CD8-positive, alpha-beta memory T cell (primary cell): ENCODE measurements at places on chromosomes 4 and X. TPM values are rescaled to one million over a fixed set of nuclear protein-coding genes. Genes with fewer than 3 reads are reported as not detected.

DNA sequence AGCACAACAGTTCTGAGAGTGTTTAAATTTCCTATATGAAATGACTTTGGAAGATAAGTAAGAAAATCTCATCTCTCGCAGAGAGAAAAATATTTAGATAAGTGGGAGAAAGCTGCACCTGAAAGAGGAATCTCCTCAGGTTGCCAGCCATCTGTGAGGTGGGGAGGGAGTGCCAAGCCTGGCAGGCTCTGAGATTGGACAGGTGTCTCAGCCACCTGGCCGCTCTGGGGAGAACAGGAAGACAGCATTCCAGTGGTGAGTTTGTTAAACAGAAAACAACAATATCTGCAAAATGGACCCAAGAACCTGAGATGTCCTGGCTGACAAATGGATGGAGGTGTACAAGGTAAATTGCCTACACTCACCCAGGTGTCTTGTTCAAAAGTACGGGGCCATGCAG lies 31.3 kb downstream of the EMCN start:
- no peaks in the 10 kb centered on the region for H3K36me3 ChIP-seq
- no peak overlapping the region for H3K4me3 ChIP-seq
- no peak overlapping the region for H3K27ac ChIP-seq

- H3K4me3 ChIP-seq = no peak overlapping the region
- peaks cover 8% of the 10 kb centered on the region for H3K4me1 ChIP-seq
- no peak overlapping the region for H3K27ac ChIP-seq
- H3K36me3 ChIP-seq = no peaks in the 10 kb centered on the region
- no peak for DNase-seq
- peaks cover 10% of the 10 kb centered on the region for H3K27me3 ChIP-seq
Observed at GRCh38 chr4:11427121-11427996, 1.3 kb downstream of the HS3ST1 start.

GRCh38 chr4:70945452-70946055 lies 43.4 kb downstream of the MOB1B start:
- no peak overlapping the region for H3K27ac ChIP-seq
- H3K4me1 ChIP-seq = no peaks in the 10 kb centered on the region
- no peak overlapping the region for H3K4me3 ChIP-seq
- no peaks in the 10 kb centered on the region for H3K27me3 ChIP-seq
- no peaks in the 10 kb centered on the region for H3K36me3 ChIP-seq

DNA sequence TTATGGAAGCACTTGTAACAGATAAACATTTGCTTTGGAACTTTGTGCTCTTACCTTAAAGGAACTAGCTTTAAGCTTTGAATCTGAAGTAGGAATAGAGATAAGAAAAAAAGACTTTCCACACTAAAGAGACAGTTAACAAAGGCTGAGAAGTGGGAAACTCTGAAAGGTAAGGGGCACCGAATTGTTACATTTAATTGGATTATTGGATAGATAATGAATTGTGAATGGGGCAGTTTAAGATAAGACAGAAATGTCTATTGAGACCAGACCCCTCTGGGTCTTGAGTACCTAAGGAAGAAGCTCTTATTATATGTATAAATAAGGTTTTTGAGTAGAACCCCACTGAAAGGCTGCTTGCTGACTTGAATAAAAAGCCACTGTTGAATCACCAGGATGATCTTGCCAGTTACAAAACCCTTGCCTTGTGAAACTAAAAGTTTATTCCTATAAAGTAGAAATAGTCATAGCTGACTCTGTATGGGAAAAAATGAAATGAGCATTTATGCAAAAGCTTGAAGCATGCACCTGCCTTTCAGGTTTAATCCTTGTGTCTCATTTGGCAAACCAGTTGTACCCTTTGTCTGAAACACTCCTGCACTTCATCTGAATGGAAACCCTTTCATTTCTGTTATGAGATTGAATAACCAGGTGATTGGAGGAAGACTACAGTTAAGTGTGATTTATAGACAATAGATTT lies 423.2 kb downstream of the RPA4 start:
- no peaks in the 10 kb centered on the region for H3K27me3 ChIP-seq
- H3K36me3 ChIP-seq = no peaks in the 10 kb centered on the region
- DNase-seq = no peak
- no peak overlapping the region for H3K27ac ChIP-seq

DNA sequence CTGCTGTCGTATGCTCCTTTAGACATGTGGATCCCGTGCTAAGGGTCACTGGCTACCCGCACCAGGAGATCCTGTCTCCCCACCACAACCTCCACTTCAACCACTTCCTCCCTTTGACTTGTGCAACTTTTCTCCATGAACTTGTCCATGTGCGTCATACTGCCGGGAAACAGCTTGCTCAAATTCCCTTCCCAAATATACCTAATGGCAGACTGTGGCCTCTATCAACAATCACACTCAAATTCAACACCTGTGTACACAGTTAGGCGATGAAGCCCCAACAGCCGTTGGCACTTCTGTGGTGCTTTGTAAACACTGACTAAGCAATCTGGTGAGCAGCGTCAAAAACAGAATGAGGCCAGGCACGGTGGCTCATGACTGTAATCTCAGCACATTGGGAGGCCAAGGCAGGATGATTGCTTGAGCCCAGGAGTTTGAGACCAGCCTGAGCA lies 49.5 kb downstream of the CD99L2 start:
- no peaks in the 10 kb centered on the region for H3K27me3 ChIP-seq
- no peaks in the 10 kb centered on the region for H3K36me3 ChIP-seq
- H3K4me1 ChIP-seq = no peaks in the 10 kb centered on the region
- no peak for DNase-seq

DNA sequence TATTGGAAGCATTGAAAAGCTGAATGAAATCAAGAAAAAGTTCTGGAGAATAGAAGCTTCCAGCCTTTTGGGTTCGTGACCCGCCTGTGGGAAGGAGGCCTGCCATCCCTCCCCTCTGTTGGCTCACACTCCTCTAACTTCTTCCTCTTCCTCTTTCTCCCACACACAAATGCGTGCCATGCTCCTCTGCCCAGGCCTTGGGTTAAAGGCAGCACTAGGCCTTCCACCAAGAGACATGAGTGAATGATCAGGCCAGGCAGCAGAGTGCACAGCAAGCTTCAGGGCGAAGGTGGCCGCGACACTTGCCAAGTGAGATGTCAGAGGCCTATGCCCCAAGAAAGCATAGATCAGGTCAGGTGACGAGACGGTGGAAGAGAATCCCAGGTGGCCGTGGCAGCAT lies 38.4 kb downstream of the FAM193A start:
- H3K27me3 ChIP-seq = no peaks in the 10 kb centered on the region
- no peaks in the 10 kb centered on the region for H3K36me3 ChIP-seq
- peaks cover 16% of the 10 kb centered on the region for H3K4me1 ChIP-seq
- DNase-seq = no peak
- no peak overlapping the region for H3K4me3 ChIP-seq

GRCh38 chrX:19862634-19863211 lies 24.7 kb downstream of the SH3KBP1 start:
- DNase-seq = no peak
- H3K27me3 ChIP-seq = no peaks in the 10 kb centered on the region
- peaks cover 25% of the 10 kb centered on the region for H3K4me1 ChIP-seq
- no peak overlapping the region for H3K27ac ChIP-seq
- no peak overlapping the region for H3K4me3 ChIP-seq
- H3K36me3 ChIP-seq = no peaks in the 10 kb centered on the region

DNA sequence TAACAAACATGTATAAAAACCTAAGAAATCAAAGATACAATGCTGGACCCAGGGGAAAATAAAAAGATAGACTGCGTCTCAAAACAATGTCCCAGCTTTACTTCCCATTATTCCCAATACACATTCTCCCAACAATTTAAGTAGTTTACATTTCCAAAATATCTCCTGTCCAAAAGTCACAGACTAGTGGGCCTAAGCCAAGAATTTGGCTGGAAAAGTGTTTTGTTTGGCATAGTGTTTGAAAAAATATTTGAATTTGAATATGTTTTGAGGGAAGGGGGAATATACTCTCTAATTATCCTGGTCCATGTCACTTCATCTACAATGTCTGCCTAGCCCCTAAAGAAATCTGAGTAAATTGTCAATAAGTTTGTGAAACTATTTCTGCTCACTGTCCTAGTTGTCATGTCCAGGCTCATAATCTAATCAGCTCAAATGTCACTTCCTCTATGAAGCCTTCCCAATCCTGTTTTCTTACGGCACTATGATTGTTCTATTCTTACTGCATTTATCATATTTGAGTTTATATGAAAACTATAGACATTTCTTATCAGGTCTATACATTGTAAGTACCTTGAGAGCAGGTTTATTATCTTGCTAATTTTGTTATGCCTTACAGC lies 74.4 kb downstream of the SEC24D start:
- no peak for DNase-seq
- H3K27ac ChIP-seq = no peak overlapping the region
- H3K4me3 ChIP-seq = no peak overlapping the region
- H3K4me1 ChIP-seq = no peaks in the 10 kb centered on the region

DNA sequence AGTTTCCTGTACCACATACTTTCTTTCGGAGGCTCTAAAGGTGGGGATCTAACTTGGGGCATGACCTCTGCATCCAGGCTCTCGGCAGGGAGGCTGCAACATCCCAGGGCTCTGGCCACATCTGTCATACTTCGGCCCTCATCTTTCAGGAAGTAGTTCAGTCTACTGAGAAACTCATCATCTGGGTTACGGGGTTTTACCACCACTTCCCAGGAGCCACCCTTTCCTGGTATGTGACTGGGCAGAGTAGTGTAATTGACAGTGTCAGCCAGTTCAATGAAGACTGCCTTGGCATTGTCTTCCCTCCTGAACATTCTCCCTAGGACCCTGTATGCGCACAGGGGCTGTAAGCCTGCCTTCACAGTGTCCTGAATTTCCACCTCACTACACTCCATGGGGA lies 2.8 kb downstream of the PNMA5 start:
- no peak overlapping the region for H3K27ac ChIP-seq
- no peaks in the 10 kb centered on the region for H3K4me1 ChIP-seq
- H3K27me3 ChIP-seq = no peaks in the 10 kb centered on the region
- no peak for DNase-seq
- H3K4me3 ChIP-seq = no peak overlapping the region
- no peaks in the 10 kb centered on the region for H3K36me3 ChIP-seq

DNA sequence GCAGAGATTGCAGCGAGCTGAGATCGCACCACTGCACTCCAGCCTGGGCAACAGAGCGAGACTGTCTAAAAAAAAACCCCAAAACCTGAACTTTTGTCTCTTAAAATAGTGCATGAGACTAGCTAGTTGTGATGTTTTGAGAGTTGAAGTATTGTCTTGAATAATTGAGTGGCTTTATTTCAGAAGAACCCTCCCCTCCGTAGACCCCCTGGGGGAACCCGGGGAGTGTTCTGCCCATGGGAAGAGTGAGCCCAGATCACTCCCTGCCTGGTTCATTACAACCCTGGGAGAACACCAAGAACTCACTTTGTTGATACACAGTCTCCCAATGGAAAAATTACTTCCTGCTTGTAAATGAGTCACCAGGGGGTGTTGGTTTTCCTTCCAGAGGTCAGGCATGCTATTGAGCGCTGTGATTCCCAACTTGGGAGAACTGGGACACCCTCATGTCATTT lies 65.3 kb upstream of the SHISA3 start:
- H3K36me3 ChIP-seq = no peaks in the 10 kb centered on the region
- no peak overlapping the region for H3K27ac ChIP-seq
- H3K27me3 ChIP-seq = no peaks in the 10 kb centered on the region
- H3K4me1 ChIP-seq = no peaks in the 10 kb centered on the region
- no peak for DNase-seq

DNA sequence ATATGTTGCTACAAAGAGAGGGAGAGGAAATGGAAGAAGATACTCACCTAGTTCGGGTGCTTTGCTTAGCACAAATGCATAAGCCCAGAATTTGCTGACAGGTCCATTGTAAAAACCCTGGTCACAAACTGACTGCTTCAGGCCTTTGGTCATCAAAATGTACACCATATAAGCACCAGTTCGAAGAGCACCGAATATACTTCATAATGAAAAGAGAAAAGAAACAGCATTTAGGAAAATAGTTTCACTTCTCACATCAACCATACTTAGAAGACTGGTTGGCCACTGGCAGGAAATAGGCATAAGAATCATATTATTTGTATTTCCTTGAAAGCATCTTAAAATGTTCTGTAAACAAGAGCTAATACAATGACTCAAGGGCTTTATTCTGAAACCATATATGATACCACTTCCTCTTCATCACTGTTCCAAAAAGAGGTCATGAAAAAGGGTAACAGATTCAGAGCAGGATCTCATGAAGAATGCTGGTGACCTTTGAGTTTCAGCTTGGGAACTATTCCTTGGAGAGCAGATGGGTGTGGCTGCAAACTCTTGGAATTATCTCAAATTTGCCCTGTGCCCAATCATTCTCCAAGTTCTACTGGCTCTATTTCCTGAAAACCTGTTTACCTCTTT lies 138.7 kb downstream of the ELOVL6 start:
- H3K4me3 ChIP-seq = no peak overlapping the region
- H3K4me1 ChIP-seq = peaks cover 16% of the 10 kb centered on the region
- H3K27ac ChIP-seq = no peak overlapping the region
- no peak for DNase-seq
- H3K36me3 ChIP-seq = no peaks in the 10 kb centered on the region

DNA sequence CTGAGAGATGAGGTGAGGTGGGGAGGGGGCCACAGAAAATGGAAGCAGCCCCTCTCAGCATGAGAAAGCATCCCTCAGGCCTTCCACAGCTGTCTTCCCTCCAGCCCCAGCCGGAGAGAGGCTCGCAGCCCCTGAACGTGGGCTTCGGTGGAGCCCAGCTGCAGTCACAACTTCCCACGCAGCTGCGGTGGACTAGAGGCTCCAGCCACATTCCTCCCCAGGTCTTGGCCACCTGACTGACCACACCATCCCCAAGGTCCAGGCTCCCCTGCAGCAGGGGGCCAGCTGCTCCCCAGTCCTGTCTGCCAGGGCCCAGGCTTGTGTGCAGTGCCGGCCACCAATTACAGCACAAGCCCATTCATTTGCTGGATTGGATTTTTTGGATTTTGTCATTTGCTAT lies 212.3 kb upstream of the BCOR start:
- no peaks in the 10 kb centered on the region for H3K27me3 ChIP-seq
- no peaks in the 10 kb centered on the region for H3K36me3 ChIP-seq
- no peak overlapping the region for H3K27ac ChIP-seq
- no peaks in the 10 kb centered on the region for H3K4me1 ChIP-seq
- DNase-seq = no peak
- H3K4me3 ChIP-seq = no peak overlapping the region

GRCh38 chrX:152637649-152638442 lies at the start of gene GABRQ:
Gene GABRQ (plus strand): TSS chrX:152637895. CDS start chrX:152638203, 308 bp downstream.
- no peaks in the 10 kb centered on the region for H3K27me3 ChIP-seq
- H3K4me1 ChIP-seq = no peaks in the 10 kb centered on the region
- no peaks in the 10 kb centered on the region for H3K36me3 ChIP-seq
- no peak within 1 kb of the TSS for H3K4me3 ChIP-seq

The RBMX2 gene
- total RNA-seq = 29.8 TPM

The RHOXF2 gene
- total RNA-seq = not detected

The EGF gene
- total RNA-seq = not detected

The ZCCHC18 gene
- 2.9 TPM for total RNA-seq

The SHROOM2 gene
- not detected for total RNA-seq

The PRRG1 gene
- not detected for total RNA-seq

The P2RY4 gene
- total RNA-seq = 0.18 TPM

The NBDY gene
- total RNA-seq = 34.8 TPM
